ENCODE measurements at places on chromosomes 12 and 14.

GRCh38 chr14:54105406-54105805 lies 148.8 kb upstream of the BMP4 start:
- no peak for DNase-seq

DNA sequence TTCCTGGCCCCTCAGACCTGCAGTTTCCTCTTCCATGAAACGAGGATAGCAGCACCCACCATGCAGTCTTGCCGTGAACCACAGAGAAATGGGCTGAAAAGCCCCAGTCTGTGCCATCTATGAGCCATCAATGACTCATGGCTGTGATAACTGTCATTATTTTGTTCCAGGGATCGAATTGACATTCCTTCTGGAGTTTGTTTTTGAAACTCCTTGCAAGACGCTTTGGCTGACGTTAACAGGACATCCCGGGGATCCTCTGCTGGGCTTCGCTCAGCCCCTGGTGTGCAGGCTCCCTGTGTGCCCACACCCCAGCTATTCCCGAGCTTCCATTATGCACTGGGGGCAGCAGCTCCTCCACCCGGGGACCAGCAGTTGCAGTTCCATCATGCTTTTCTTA lies 33.8 kb downstream of the MMAB start:
- DNase-seq = no peak

GRCh38 chr12:13316587-13317246 lies 120.2 kb downstream of the EMP1 start:
- DNase-seq = no peak

DNA sequence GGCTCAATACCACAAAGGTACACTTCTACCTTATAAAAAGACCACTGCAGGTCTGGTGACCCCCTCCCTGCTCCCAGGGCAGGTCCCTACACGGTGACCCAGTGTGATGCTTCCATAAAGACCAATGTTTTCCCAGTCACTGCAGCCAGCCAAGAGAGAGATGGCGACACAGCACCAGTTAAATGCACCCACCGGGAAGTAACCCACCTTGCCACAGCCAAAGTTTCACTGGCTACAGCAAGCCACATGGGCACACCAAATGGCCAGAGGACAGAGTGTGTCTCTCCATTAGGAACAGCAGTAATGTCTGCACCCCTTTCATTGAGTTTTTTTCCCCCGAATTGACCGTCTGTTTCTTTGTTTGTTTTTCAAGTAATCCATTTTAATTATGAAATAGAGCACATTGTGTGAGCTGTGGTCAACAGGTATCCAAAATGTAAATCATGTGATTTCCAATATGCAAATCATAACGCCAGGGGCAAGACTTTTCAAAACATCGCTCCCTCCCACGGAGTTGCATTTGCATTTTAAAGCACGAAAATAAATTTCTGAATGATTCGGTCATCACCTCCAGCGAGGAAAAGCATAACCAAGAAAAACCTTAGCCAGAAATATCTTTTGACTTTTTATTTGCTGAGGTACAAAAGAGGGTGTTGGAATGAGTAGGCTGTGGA lies 48.9 kb upstream of the EML1 start:
- DNase-seq = no peak

- DNase-seq = no peak
These were observed 10.2 kb downstream of the ARHGDIB start for GRCh38 chr12:14950982-14951746.

GRCh38 chr12:111444925-111445725 lies 39.4 kb downstream of the SH2B3 start:
- peak; percentile 14 for DNase-seq

DNA sequence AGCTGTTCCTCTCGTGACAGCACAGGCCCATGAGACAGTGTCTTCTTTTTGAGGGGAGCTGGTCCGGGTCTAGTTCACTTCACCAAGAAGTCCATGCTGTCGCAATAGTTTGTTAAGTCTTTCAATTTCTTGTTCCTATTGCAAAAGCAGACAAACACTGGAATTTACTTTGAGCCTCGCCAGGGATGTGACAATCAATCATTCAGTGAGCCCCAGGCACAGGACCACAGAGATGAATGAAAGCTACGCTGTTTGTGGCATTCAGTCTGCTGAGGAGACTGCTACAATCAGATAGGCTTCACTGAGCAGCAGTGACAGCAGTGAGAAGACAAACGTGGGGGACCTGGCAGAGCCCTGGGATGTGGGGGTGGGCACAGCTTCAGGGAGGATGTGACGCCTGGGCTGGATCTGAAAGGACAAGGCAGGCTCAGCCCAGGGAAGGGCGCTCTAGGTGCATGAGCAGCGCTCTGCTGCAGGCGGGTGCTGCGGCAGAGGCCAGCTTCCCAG lies 35.5 kb downstream of the TCTN1 start:
- no peak for DNase-seq

DNA sequence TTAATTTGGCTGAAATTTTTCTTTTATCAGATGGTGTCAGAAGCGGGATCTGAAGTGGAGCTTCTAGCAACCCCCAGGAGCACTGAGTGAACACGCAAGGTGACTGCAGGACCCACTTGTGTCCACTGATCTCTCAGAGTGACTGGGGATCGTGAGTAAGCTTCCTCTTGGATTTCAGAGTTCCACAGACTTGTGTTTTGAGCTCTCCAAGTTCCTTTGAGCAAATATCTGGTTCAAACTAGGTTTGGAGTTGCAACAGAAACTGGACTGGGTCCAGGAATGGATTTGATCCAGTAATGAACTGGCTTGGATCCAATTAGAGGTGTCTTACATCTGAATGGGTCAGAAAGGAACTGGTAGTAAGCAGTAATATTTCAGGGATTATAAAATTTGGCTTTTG lies 24.7 kb upstream of the B4GALNT1 start:
- no peak for DNase-seq

DNA sequence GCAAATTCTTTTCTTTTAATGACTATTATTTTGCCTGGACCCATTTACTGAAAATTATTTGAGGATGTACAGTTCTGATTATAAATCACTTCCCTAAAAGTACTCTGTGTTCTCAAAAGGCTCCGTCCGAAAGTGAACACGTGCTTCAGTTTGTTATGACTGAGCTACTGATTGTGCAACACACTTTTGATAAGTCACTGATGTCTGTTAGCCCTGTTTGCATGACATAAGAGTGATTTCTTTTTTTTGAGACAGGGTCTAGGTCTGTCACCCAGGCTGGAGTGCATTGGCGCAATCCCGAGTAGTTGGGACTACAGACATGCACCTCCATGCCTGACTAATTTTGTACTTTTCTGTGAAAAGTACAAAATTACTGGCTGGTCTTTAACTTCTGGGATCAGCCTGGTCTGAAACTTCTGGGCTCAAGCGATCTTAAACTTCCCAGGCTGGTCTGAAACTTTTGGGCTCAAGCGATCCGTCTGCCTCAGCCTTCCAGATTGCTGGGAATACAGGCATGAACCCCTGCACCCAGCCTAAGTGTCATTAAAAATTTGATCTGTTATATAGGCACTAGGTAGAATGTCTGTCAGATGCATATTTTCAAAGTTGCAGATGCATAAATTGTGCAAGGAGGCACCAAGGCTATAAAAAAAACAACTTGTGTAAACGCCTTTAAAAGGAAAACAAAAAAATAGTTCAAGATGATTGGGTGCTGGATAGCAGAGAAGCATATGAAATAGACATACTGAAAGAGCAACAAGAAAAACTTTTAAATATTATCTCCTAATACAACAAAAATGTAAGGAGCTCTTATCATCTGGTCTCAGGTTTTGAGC lies 111.5 kb downstream of the SRGAP1 start:
- no peak for DNase-seq

DNA sequence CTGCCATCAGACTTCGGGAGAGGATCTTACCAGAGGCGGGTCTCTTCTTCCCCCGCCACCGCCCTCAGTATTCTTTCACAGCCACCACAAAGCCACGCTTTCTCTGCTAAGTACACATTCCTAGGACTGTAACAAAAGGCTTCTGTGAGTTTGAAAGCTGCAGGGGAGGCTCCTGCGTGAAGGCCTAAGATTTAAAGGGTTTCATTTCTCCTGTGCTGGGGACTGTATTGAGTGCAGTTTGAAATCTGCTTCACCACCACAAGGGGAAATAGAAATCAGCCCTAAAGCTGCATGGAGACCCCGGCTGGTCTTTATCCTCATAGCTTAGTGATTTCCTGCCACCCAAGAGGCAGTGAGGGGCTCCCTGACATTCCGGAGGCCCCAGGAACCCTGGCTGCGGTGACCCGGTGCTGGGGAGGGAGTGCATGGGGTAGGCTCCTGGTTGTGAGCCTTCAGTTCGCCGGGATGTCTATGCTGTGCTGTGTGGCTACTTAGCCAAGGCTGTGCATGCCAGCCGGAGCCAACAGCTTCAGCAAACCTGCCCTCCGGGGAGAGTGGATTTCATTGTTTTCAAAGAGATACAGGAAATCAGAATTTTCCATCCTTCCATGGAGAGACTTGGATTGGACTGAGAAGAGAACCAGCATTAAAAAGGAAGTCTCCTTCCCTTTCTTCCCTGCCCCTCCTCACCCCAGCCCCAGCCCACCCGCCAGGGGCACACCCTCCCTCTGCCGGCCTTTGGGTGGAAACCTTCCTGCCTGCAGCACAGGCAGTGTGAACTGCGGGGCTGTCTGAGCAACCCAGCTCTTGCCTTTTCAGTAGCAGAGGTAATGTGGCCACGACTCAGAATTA lies 163.3 kb downstream of the ETV6 start:
- no peak for DNase-seq

All from mesothelial cell of epicardium (in vitro differentiated cells).